Naive thymus-derived CD8-positive, alpha-beta T cell (primary cell): ENCODE measurements at places on chromosomes 13 and 19.

DNA sequence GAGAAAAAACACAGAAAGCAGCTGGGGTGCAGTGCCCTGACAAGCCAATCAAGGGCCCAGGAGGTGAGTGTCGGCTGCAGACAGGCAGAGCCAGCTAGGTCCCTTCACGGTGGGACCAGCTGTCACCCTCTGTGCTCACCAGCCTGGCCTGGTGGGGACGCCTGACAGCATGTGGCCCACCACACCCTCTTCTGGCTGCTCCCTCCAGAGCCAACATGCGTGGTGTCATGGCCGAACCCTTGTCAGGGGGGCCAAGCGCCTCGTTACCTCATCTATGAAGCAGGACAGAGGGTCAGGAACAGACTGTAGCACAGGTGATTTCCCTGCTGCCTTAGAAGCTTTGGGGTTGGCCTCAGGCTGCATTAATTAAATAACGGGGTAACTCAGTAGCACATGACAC is 40.0 kb upstream of the ISYNA1 start:
- no peak overlapping the region for H3K4me3 ChIP-seq
- H3K27ac ChIP-seq = no peak overlapping the region
- DNase-seq = no peak
- no peaks in the 10 kb centered on the region for H3K27me3 ChIP-seq

- H3K4me1 ChIP-seq = no peaks in the 10 kb centered on the region
- DNase-seq = no peak
- H3K4me3 ChIP-seq = no peak overlapping the region
- no peaks in the 10 kb centered on the region for H3K36me3 ChIP-seq
These were observed 529.8 kb upstream of the NBEA start for GRCh38 chr13:34412295-34412694.

DNA sequence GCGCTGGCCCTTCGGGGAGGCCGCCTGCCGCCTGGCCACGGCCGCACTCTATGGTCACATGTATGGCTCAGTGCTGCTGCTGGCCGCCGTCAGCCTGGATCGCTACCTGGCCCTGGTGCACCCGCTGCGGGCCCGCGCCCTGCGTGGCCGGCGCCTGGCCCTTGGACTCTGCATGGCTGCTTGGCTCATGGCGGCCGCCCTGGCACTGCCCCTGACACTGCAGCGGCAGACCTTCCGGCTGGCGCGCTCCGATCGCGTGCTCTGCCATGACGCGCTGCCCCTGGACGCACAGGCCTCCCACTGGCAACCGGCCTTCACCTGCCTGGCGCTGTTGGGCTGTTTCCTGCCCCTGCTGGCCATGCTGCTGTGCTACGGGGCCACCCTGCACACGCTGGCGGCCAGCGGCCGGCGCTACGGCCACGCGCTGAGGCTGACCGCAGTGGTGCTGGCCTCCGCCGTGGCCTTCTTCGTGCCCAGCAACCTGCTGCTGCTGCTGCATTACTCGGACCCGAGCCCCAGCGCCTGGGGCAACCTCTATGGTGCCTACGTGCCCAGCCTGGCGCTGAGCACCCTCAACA is 1.2 kb downstream of the F2RL3 start:
- H3K4me3 ChIP-seq = no peak overlapping the region
- DNase-seq = no peak
- no peak overlapping the region for H3K27ac ChIP-seq
- H3K36me3 ChIP-seq = no peaks in the 10 kb centered on the region
- peaks cover 22% of the 10 kb centered on the region for H3K4me1 ChIP-seq

DNA sequence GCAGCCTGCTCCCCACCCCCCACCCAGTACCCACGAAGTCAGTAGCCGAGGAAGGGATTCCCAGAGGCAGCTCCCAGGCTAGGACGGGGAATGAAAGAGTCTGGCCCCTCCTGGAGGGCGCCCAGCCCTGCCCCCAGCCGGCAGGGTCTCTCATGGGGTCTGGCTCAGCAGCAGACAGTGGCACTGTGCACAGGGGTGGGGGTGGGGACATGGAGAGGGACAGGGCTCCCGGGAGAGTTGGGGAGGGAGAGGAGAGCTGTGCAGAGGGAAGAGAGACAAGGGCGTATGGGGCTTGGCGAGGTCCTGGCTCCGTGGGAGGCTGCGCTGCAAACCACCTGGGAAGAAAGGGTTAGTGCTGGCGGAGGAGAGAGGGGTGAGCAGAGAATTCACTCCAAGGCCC is 27.7 kb upstream of the ASF1B start:
- H3K4me1 ChIP-seq = peaks cover 18% of the 10 kb centered on the region
- H3K27ac ChIP-seq = no peak overlapping the region
- H3K36me3 ChIP-seq = peaks cover under 1% of the 10 kb centered on the region
- DNase-seq = no peak

DNA sequence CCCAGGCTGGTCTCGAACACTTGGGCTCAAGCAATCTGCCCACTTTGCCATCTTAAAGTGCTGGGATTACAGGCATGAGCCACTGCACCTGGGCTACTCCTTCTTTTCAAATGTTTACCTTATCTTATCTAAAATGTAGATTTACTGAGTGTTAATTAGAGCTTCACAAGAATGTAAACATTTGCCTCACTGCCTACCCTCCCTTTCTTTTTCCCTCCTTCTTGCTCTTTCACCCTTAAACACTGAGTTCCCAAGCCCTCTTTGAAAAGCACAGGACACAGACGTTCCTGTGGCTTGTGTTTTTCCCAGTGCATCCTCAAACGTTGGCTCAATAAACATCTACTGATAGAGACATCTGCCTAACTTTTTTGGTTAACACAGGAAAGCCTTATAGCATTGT is 32.7 kb upstream of the CYSLTR2 start:
- H3K27me3 ChIP-seq = no peaks in the 10 kb centered on the region
- no peak overlapping the region for H3K27ac ChIP-seq
- no peak for DNase-seq

DNA sequence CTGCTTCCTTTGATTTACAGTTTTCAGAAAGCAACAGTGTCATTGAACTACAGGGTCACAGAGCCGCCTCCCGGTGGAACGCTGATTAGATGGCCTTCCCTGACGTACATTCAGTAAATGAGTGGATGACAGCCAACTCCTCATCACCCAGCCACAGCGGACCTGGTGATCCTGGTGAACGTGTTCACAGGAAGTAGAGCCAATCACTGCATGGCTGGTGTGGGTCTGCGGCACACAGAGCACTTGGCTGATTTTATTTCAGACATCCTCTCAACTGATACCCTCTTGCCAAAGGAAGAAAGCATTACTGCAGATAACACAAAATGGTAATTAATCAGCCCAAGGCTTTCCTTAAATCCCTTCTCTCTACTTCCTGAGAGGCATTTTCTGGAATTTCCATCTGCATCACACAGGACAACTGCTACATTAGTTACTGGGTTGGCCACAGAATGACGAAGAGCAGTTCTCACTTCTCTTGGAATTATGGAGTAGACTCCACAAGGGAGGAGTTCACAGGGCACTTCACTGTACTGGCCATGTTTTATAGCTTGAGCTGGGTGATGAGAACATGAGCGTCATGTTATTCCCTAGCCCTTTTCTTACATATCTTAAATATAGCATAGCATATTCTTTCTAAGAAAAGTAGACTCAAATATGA is 84.0 kb upstream of the SLC7A1 start:
- DNase-seq = no peak
- peaks cover 10% of the 10 kb centered on the region for H3K27me3 ChIP-seq
- no peak overlapping the region for H3K4me3 ChIP-seq

DNA sequence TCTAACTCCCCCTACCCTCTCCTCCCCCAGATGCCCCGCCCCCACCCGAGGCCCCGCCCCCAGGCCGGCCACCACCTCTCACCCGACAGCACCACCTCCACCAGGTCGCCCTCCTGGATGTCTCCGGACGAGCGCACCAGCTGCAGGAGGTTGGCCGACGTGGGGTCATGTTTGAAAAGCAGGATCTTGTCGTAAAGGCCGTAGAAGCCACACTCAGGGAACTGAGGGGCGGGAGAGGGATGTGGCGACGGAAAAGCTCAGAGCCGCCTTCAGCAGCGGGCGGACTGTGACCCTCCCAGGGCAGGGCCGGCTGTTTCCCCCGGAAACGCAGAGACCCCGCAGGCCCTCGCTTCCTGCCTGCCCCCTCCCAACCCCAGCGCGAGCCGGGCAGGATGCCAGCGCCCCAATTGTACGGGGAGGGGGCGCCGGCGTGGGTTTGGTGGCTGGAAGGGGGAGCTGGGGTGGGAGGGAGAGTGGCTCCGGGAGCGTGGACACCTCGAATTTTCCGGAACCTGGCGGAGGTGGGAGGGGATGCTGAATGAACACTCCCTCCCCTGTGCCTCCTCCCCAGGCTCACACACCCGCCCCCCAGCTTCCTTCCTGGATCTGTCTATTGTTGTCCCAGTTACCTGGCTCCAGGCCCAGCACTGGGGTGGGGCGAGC is 3.0 kb downstream of the PRKD2 start:
- peaks cover 27% of the 10 kb centered on the region for H3K36me3 ChIP-seq
- peak; percentile 73 for DNase-seq
- no peaks in the 10 kb centered on the region for H3K27me3 ChIP-seq
- H3K27ac ChIP-seq = peak overlapping the region; percentile 98
- H3K4me3 ChIP-seq = peak overlapping the region; percentile 95
- peaks cover 14% of the 10 kb centered on the region for H3K4me1 ChIP-seq

- peak overlapping the region; percentile 11 for H3K27ac ChIP-seq
- H3K4me3 ChIP-seq = peak overlapping the region; percentile 8
- no peaks in the 10 kb centered on the region for H3K27me3 ChIP-seq
- H3K36me3 ChIP-seq = peaks cover 6% of the 10 kb centered on the region
- peaks cover 38% of the 10 kb centered on the region for H3K4me1 ChIP-seq
- peak; percentile 61 for DNase-seq
These were observed 2.5 kb upstream of the DBP start for GRCh38 chr19:48639483-48640375.

- no peaks in the 10 kb centered on the region for H3K36me3 ChIP-seq
- H3K4me1 ChIP-seq = peaks cover 20% of the 10 kb centered on the region
- no peak for DNase-seq
- H3K27me3 ChIP-seq = no peaks in the 10 kb centered on the region
- peak overlapping the region; percentile 86 for H3K27ac ChIP-seq
These were observed 14.3 kb upstream of the SLC35E1 start for GRCh38 chr19:16586477-16586871.

- H3K27ac ChIP-seq = no peak overlapping the region
- peaks cover 49% of the 10 kb centered on the region for H3K27me3 ChIP-seq
- H3K4me1 ChIP-seq = peaks cover 2% of the 10 kb centered on the region
- H3K36me3 ChIP-seq = no peaks in the 10 kb centered on the region
- no peak overlapping the region for H3K4me3 ChIP-seq
- no peak for DNase-seq
These were observed 3.8 kb downstream of the PLPP2 start for GRCh38 chr19:287381-287871.
